ENCODE measurements at places on chromosomes 3 and 15.

DNA sequence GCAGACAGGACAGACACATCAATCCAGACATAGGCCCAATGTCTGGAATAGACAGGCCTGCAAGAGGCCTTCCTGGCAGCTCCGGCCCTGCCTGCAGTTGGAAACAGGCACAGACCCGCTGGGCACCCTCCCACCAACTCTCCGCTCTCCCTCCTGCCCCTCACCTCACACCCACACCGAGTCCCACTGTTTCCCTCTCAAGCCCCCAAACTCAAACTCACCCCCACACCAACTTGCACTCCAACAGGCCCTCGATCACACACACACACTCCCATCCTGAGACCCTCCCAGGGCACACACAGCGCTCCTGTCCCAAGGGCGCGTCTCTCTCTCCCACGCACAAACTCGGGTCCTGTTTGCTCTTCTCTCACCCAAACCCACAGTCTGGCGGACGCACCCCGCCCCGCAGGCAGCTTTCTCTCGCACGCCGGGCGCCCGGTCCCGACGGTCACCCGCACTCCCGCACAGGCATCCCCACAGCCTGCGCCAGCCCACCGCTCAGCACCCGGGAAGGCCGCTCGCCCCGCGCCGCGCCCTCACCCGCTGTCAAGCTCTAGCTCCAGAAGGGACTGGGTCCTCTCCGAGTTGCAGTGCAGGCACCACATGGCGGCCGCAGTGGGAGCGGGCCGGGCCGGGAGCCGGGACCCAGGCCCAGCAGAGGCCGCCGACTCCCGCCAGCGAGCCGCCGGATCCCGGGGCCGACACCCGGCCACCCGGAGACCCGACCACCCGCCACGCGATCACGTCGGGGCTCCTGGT lies 106.2 kb downstream of the IQSEC1 start:
- ATAC-seq: peak; percentile 52

GRCh38 chr3:136661282-136661681 lies 90.9 kb downstream of the STAG1 start:
- ATAC-seq: no peak

DNA sequence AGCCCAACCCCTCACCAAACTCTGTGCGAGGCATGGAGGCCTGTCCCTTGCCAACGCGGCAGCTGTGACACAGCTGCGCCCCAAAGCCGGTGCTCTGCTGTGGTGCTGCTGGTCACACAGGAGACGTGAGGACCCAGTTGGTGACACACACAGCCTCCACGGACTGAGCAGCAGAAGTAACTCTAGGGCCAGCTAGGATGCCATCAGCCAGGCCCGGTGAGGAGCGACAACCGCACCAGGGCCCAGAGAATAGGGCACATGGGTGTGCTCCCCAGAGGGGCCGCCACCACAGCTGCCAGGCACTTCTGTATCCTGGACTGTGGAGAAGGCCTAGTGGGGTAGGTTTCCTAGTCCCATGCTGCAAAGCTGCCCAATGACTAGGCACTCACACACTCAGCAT lies 10.7 kb downstream of the ZXDC start:
- no peak for ATAC-seq

- no peak for ATAC-seq
Measured at GRCh38 chr3:78812166-78812565, 955.6 kb downstream of the ROBO1 start.

DNA sequence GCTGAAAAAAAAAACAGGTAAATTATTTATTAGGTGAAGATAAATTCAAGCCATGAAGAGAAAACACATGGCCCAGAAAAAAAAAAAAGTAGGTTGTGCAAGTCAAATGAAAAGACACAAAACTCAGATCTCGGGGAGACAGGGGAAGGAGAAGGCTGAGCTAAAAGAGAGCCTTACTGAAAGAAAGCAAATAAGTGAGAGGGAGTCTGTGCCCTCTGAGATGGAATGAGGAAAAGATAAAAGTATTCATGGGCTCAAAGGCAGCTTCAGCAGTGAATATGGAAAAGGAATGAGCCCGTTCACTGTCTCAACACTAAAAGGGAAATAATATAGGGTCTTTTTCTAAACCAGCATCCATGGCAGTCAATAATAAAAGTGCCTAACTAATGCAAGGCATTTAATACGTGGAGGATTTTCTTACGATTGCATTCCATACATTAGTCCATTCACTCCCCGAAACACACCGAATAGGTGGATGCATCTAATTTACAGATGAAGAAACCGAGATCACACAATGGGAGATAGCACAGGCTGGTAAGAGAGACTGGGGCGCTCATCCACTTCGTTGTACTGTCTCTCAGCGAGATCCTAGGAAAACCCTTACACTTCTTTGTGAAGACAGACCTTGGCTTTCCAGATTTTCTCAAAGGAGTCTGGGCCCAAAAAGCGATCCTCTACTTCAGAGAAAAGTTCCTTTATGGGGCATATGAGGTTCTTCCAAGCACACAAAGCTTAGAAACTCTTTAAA lies 1.1 kb downstream of the TFDP2 start:
- ATAC-seq: no peak

DNA sequence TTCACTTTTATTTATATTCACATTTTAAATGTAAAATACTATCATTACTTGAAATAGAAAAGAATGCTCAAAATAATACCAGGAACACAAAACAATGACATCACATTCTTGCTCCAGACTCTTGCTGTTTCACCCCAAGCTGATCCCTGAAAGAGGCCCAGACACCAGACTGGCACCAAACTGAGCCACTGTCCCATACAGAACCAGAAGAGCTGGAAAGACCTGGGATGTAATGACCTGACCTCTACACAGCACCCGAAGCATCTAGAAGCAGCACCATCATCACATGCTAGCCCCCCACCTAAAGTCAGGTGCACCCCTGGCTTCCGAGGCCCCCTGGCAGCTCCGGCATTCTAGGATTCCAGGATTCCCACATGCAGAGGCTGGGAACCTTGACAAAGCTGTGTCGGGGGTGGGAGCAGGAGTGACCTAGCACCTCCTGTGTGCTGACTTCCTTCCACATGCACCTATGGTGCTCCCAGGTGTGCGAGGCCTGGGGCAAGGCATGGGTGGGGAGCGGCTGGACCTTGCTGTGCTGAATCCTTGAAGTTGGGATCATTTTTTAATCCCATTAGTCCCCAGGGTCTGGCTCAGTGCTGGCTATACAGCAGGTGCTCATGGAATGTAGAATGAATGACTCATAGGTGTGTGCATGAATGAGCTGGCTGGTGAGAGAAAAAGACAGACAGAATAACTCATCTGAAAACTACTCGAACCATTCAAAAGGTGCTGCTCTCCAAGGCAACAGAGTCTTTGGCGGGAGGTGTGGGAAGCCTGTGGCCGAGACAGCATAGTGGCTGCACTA lies 144.7 kb upstream of the IQSEC1 start:
- ATAC-seq: no peak

DNA sequence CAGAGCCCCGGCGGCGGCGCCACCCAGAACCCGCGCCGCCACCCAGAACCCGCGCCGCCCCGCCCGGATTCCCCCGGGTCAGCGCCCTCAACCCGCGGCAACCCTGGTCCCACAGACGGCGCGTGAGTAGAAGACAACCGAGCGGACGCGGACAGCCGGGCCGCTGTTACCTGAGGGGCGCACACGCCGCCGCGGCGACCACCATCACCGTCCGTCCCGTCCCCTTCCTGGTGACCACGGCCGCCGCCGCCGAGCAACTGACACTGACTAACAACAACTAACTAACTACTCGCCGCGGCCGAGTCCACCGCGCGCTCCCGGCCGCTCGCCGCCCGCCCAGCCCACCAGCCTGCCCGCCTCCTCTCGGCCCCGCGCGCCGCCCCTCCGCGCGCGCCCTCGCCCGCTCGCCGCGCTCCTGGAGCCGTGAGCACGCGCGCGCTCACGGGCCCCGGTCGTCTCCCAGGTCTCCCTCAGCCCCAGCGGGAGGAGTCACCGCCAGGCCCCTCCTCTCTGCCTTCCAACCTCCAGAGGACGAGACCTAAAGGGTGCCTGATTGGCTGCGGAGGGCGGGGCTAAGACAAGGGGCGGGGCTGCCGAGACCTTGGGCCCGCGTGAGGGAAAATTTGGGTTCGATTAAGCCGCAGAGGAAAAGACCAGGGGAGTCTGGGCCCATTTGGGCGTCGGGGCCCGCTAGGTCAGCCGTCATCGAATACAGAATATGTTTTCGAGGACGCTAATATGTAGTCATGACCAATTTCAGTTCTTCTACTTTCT lies at the start of gene PEAK1:
PEAK1 (minus strand) TSS at position 269 of the 774 bp plus-strand sequence. CDS start 238,178 bp downstream, outside the sequence.
- peak; percentile 99 for ATAC-seq

GRCh38 chr3:50068134-50068533 lies 20.6 kb upstream of the RBM5 start:
- no peak for ATAC-seq

DNA sequence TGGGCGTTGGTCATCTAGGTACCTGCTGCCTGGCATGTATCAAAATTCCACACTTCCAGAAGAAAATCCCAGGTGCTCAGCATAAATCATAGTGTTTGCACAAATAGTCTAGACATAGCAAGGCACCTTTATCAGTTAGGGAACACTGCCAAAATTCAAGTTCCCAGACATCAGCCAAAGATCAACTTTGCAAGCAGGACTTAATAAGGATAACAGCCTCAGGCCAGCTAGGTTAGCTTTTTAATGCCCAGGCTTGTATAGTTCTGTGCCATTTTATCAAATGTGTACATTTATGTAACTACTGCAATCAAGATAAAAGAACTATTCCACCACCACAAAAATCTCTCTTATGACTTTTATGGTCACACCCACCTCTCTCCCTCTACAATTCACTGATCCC lies 30.7 kb downstream of the DZIP3 start:
- no peak for ATAC-seq

DNA sequence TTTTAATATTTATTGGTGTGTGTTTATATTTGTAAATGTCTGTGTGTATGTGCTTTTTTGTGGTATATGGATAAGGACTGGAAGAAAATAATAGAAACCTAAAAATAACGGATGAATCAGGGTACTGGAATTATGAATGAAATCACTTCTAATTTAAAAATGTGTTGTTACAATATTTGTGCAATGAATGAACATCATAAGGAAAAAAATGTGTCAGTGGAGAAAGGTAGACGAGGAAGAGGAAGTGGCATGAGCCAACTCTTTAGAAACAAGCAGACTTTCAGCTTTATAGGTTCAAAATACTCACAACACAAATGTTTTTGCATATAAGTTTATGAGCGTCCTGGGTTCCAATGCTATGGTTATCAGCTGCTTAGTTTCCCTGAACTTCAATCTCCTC lies 59.4 kb downstream of the SOX2 start:
- no peak for ATAC-seq

- ATAC-seq: no peak
Measured at GRCh38 chr15:31150732-31151231, 49.3 kb upstream of the TRPM1 start.

GRCh38 chr15:80384432-80384831 lies 19.8 kb upstream of the ARNT2 start:
- ATAC-seq: no peak
